RKO (cell line): ENCODE measurements at places on chromosomes 4 and X.

GRCh38 chrX:10112510-10112909 lies 44.3 kb upstream of the CLCN4 start:
- no peak for DNase-seq

DNA sequence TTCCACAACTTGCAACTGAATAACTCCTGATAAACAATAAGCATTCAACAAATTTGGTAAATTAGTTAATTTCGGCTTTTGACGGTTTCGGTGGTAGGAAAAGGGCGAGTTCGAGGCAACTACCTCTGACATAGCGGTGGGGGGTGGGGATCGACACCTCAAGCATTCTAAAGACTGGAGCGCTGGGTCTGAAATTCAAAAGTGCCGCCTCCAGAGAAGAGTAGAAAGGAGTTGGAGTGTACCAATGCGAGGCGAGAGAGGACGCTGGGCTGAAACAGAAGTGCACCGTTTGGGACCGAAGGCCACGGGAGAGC lies 725 bp downstream of the SMC1A start:
- DNase-seq = no peak

GRCh38 chr4:107243141-107243781 lies 207.1 kb upstream of the DKK2 start:
- DNase-seq = no peak

GRCh38 chrX:12042615-12043014 lies 95.7 kb upstream of the FRMPD4 start:
- no peak for DNase-seq

- no peak for DNase-seq
These were observed 44.3 kb downstream of the PRSS12 start for GRCh38 chr4:118308306-118309030.

DNA sequence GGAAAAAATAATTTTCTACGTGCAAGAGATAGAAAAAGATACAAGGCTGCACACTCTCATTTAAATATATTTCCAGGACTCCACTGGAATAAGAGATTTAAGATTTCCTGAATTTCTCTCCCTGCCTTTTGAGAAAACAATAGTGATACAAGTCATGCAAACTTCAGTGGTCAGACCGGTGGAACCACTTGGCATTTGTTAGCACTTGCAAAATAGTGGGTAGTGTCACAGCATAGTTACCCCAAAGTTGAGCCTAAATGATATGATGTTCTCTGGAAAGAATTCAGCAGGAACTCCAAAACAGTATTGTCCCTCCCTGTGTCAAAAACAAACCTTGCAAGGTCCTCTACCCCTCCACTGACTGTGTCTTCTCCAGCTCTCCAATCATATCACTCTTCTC lies 102.3 kb downstream of the ANKRD50 start:
- no peak for DNase-seq

DNA sequence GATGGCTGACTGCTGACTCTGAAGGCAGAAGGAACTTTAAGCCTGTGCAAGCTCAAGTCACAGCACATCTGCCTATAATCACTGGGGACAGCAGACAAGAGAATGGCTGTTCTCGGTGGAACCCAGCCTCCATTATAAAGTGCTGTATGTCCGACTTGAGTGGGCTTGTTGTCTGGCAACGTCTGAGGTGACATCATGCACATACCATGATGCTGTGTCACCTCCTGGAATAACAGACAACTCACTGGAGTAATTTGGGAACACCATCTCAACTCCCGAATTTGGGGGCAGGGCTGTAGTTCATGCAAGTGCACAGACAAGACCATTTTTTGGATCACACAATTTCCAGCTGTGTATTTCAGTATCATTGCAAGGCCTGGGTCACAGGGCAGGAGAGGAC lies 59.8 kb upstream of the GPM6B start:
- peak; percentile 56 for DNase-seq

DNA sequence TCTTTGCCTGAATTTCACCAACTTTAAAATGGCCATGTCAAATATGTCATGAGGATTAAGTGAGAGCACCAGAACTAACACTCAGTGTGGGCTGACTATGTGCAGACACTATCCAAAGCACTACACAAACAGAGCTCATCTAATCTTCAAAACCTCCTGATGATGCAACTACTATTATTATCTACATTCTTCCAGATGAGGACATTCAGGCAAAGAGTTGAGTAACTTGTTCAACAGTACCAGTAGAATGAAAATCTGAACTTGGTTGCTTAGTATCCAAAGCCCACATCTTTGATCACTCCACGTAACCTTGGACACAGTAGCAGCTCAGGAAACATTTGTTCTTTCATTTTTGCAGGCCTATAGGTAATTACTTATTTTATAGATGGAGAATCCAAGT lies 90.1 kb downstream of the ATP8A1 start:
- DNase-seq = no peak
